HFFc6 (cell line): ENCODE measurements at places on chromosomes 7 and 10. TPM values are rescaled to one million over a fixed set of nuclear protein-coding genes. Genes with fewer than 3 reads are reported as not detected.

PLAC9 gene
- total RNA-seq, result 3.9 to 7.1 TPM (median 4.7 TPM) in 3 replicates

- peak; percentile 79 for DNase-seq
These were observed 496 bp downstream of the ZNF511 start for GRCh38 chr10:133309100-133309719.

DNA sequence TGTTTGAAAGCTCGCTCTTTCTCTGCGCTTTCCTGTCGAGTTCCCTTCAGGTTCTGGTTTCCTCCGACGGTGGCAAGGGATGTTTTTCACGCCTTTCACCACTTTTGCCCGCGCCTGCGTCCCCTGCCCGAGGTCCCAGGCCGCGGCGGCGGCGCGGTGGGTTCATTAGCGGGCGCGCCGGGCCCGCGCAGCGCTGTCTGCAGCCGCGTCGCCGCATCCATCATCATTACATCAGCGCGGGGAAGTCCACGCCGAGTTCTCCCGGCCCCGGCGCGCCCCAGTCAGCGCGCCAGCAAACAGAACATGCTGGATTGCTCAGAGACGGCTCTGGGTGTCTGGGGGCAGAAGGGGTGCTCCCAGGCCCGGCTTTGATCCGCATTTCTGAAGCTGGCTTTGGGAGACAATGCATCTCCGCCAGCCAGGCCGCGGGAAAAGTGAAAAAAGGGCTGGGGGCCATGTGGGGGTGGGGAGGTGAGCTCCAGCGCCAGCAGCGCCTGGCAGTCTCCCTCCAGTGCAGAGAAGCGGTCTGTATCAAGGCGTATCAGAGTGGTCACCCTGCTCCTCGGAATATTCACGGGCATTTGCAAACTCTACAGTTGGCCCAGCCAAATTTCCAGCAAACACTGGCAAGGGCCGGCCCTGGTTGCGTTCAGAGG lies 8.9 kb downstream of the GLI3 start:
- no peak for DNase-seq

- no peak for DNase-seq
These were observed 6.1 kb downstream of the NAMPT start for GRCh38 chr7:106278695-106279094.

GIMAP2 gene
- total RNA-seq, result not detected in 3 replicates

DNA sequence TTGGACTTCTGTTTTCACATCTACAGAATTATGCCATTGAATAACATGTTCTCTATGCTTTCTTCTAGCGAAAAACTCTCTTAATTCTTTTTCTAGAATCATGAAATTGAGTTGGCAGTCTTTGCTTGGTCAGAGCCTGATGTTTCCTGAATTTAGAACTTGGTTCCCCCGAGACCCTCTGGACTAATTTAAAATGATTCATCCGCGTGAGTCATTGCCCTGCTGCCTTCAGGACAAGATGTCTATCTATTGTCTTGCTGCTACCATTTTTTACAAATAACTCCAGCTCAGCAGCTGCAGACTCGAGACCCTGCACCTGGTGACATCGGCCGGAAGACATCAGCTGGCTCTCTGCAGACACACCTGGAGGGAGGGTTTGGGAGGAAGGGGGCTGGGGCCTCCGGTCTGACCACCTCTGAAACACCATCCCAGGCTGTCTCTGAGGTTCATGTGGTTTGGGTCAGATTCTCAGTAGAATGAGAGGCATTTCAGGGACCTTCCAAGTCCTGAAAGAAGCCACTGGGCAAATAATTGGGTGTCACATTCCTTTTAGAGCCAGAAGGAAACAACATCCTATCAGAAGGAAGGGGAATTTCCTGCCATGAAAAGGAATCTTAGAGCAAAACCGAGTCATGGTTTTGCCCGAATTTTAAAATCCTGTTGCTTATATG lies 20.9 kb upstream of the KLF6 start:
- DNase-seq, result peak; percentile 75

GRCh38 chr10:77553966-77554365 lies 83.6 kb downstream of the KCNMA1 start:
- DNase-seq, result no peak

- DNase-seq, result no peak
These were observed 97.2 kb downstream of the DOCK4 start for GRCh38 chr7:112108981-112109380.

DNA sequence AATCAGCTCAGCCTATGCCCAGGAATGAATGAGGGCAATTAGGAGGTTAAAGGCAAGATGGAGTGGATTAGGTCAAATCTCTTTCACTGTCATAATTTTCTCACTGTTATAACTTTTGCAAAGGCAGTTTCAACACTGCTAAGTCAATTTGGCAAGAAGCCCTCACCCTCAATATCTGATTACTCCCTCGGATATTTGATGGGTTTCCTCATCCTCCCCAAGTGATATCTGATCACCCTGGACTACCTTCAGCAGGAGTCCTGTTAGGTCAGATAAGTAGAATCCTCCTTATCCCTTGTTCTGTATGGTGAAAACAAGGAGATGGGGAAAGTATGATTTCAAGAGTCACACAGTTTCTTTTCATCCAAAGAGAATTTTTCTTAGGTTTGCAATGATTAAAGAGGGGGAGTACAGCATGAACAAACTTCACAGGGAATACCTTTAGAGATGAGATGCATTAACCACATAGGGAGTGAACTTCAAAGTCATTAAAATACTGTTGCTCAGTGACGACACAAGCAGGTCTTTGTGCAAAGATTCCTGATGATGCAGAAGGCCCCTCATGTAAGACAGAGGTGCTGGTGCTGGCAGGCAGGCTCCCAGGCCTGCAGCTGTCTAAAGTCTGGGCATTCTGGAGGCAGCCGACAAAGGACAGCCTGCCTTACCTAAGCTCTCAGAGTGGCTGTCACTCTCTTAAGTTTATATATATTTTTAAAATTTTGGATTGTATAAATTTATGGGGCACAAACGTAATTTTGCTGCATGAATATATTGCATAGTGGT lies 75.4 kb upstream of the POM121L12 start:
- no peak for DNase-seq

- no peak for DNase-seq
These were observed 1217.6 kb upstream of the LRRN3 start for GRCh38 chr7:109873296-109873695.

AS3MT gene
- 2.3 to 4.5 TPM (median 3.9 TPM) in 3 replicates for total RNA-seq

- no peak for DNase-seq
These were observed 8.7 kb downstream of the PGAM2 start for GRCh38 chr7:44056681-44057080.

CAMK2B gene
- 0.11 to 0.16 TPM (median 0.13 TPM) in 3 replicates for total RNA-seq

ZNF804B gene
- not detected in 3 replicates for total RNA-seq

DNA sequence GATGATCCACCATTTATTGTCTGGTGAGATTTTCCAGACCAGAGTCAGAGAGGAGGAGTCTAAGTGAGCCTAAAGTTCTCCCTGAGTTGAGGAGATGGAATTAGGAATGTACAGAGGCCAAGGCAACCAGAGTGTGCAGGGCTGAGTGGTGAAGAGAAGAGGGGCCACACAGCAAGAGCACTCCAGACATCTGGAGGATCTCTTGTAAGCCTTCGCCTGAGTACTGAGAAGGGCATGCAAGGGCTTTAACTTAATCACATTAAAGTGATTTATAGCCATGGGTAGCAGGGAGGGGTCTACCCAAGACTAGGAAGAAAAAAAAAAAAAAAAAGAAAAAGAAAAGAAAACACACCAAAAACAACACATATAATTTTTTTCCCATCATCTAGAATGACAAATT lies 1190.4 kb downstream of the GATA3 start:
- no peak for DNase-seq

GRCh38 chr7:46089281-46089680 lies 168.2 kb upstream of the IGFBP3 start:
- DNase-seq, result no peak

DNA sequence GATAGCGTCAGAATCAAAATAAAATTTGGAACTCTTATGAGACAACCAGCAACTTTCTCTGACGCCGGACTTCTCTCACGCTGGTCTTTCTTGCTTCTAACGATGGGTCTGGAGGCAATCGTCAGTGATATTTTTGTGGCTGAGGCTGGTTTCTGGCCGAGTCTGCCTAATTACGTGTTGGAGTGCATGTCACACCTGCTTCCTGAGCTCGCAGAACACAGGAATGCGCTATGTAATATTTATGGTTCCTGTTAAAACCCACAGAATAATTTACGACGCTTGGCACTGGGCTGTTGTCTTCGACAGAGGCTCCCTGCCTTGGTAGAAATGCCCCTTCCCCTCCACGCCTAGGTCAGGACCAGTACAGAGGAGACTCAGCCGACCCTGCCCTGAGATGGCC lies 64.9 kb downstream of the NPTX2 start:
- no peak for DNase-seq

DNA sequence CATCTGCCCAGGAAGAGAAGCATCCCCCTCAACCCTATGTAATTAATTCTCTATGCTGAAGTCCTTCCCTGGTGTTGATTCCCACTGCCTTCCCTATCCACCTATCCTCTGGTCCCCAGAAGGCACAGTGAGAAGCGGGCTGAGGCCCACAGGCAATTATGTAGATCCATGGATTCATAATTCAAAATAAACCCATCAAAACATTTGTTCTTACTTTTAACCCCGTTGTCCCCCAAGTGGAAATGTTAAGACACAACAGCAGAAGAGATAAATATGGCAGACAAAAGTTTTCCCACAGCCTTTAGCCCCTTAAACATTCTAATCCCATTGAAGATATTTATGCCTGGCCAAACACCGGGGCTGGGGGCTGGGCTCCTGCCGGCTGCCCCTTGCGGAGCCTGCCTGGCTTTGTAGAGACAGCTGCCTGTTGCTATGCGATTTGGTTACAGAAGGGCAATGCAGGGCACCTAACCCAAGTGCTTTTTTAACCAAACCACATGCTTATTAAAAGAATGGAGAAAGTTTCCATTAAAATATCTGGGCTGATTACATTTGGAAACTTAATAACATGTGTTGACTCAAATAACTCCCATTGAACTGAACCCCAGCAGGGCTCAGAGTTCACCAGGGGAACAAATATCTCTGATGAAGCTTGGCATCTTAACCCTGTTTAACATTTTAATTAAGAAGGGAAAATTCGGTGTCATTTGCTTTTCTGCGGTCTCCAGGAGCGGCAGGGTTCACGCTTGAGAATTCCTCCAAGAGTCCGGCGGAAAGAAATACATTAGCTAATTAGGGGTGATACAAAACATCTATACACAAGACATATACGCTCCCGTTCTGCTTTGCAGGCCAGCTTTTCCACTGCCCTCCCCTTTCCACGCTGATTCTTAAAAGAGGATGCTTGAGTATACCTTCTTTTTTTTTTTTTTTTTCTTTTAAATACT lies 110.8 kb upstream of the FGFR2 start:
- no peak for DNase-seq

GTF2IRD1 gene
- total RNA-seq, result 21.4 and 23.5 TPM in 2 replicates

GRCh38 chr7:964401-965231 lies 10.1 kb upstream of the ADAP1 start:
- DNase-seq, result peak; percentile 20

STAG3 gene
- 0.24 to 0.87 TPM (median 0.37 TPM) in 3 replicates for total RNA-seq

- DNase-seq, result no peak
These were observed 208.1 kb upstream of the NPVF start for GRCh38 chr7:25436413-25436812.

GRCh38 chr7:117937753-117938483 lies 64.7 kb upstream of the CTTNBP2 start:
- DNase-seq, result no peak

DNA sequence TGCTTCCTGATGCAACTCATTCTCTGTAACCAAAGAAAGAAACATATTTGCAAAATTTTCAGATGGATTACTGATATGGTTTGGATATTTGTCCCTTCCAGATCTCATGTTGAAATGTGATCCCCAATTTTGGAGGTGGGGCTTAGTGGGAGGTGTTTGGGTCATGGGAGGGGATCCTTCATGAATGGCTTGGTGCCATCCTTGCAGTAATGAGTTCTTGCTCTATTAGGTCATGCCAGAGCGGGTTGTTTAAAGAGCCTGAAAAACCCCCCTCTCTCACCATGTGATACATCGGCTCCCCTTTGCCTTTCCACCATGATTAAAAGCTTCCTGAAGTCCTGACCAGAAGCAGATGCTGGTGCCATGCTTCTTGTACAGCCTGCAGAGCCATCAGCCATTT lies 43.8 kb upstream of the PRKG1 start:
- DNase-seq, result no peak

DNA sequence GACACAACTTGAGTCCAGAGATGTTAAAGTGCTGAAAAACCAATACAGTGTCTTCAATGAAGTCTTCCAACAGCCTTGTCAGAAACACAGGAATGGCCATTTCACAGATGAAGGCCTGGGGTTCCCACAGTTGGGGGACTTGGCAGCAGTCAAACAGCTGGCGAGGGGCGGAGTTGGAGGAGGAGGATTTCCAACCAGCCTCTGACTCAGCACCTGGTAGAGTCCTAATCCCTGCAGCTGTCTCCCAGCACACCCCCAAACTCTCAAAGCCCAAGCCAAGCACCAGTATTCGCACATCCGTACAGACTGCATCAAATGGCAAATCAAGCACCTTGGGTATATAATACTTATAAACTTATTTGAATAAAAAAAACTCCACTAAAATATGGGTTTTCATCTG lies 28.0 kb downstream of the CTBP2 start:
- no peak for DNase-seq

GRCh38 chr7:26590709-26591108 lies 273.7 kb downstream of the SKAP2 start:
- DNase-seq, result no peak

NAT16 gene
- not detected in 3 replicates for total RNA-seq
